ENCODE measurements at places on chromosomes 16 and 17.

DNA sequence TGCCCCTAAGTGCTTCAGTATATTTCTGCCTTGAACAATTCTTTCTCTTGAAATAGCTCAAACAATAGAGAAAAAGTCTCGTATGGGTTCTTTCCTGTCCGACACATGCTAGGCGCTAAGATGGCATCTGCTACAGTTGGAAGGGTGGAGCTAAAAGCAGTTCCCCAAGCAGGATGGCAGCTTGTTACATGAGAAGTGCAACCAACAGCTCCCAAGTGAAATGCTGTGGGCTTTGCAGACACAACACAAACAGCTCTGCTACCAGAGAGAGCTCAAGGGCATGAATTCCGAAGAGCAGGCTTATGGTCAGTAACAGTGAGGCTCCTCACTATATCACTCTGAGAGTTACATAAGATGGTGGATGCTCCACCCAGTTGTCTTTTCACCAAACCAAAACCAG lies 83.8 kb downstream of the VPS53 start:
- no peak for DNase-seq

DNA sequence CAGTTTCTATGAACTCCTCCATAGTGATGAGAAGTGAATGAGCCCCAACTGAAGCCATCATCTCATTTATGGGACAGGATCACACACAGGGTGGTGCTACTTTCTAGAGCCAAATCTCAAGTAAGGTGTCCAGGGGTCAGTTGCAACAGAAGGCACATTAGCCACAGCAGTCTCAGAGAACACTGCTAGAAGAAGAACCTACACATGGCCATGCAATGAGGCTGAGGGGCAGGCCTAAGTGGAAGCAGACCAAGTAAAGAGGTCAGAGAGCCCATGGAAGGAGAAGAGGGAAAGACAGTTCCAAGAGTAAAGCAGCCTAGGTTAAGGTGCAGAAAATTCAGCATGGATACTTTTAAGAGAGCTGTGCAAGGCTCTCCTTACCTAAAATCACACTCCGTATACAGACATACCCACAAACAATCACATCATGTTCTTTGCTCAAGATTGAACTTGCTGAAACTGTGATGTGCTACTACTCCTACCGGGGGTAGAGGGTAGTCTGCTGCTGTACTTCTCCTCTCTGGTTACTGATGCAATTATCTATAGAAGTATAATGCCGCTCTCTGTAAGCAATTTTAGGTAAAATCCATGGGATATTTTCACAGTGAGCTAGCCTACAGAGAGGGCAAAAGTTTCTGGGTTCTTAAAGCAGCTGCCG lies 1.7 kb downstream of the ABCA8 start:
- no peak for DNase-seq

GRCh38 chr16:23124315-23124714 lies 24.9 kb downstream of the USP31 start:
- DNase-seq, result no peak

- DNase-seq, result no peak
Observed at GRCh38 chr17:66767154-66767933, 67.6 kb upstream of the CACNG5 start.

Data from right renal pelvis (tissue), 4 donors.